ENCODE measurements at places on chromosomes 11 and 22.
A peak's percentile ranks its signal among the peaks of the same experiment; 100 is the strongest.

- DNase-seq = no peak
These were observed 45.5 kb upstream of the FTH1 start for GRCh38 chr11:62012832-62013461.

DNA sequence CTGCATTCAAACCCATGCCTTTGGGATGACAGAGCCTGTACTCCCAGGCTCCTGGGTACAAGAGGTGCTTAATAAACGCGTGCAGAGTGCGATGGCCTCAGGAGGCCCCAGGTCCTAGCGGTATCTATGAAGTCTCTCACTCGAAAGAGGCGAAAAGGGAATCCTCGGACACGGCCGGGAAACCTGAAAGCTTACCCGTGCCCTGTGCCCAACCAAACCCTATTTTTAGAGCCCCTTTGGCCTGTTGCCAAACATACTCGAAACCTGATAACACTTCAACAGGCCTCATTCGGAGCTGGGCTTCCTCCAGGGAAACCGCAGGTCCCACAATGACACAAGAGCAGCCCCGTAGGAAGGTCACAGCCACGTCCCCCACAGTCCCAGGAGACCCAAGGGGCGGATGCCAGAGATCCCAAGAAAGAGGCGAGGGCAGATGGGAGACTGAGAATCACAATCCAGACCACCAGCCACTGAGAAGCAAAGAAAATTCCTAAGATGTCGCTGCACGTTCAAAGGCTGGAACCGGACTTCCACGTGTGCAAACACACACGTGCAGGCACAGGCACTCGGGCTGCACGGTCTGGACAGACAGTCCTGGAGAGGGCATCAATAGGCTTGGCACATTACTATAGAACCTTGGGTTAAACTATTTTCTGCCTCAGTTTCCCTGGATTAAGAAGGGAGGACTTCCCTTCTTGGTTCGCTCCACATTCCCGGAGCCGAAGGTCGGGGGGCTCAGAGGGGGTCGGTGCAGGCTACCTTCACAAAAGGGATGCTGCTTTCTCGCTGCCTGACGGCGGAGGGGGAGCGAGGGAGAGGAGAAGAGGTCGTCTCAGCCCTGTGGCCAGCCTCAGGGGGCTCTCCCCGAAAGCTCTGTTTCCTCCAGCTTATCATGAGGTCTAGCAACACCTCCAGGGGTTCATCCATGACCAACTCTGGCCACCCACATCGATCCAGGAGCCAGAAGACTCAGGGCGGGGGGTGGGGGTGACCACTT lies 8.2 kb downstream of the PDGFB start:
- no peak for DNase-seq

DNA sequence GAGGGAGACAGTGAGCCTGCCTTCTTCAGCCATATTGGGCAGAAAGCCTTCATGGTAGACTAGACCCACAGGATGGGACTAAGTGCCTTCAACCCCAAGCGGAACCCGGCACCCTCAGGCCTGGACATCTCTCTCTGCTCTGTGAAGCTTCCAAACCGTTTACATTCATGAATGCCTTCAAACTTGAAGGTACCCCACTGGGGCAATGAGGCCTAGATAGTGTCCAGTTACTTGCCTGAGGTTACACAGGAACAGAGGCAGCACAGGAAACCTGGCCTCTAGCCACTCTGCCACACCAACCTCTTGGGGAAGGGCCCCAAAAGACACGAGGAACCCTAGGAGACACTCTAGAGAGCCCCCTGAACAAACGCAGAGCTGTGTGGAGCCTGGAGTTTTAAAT lies 14.5 kb upstream of the CYP2R1 start:
- no peak for DNase-seq

DNA sequence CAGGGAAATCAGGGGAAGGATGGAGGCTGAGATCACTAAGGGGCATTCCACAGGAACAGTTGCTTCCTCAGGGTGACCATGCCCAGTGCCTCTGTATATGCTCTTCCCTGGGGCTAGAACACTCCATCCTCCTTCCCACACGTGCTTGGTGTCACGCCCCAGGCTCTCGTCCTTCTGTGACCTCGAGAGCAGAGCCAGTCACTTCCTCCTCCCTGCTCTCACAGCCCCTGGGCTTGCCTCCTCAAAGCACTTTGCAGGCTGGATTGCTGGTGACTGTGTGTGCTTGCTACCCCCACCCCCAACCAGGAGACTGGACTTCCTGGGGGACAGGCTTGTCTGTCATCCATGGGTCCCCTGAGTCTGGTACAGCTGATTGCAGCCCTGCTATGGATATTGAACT lies 56.5 kb upstream of the AMPD3 start:
- no peak for DNase-seq

GRCh38 chr11:78030429-78031325 lies 7.6 kb upstream of the KCTD14 start:
- DNase-seq = peak; percentile 92

- DNase-seq = peak; percentile 82
These were observed 44.5 kb downstream of the FEZ1 start for GRCh38 chr11:125451400-125452124.

DNA sequence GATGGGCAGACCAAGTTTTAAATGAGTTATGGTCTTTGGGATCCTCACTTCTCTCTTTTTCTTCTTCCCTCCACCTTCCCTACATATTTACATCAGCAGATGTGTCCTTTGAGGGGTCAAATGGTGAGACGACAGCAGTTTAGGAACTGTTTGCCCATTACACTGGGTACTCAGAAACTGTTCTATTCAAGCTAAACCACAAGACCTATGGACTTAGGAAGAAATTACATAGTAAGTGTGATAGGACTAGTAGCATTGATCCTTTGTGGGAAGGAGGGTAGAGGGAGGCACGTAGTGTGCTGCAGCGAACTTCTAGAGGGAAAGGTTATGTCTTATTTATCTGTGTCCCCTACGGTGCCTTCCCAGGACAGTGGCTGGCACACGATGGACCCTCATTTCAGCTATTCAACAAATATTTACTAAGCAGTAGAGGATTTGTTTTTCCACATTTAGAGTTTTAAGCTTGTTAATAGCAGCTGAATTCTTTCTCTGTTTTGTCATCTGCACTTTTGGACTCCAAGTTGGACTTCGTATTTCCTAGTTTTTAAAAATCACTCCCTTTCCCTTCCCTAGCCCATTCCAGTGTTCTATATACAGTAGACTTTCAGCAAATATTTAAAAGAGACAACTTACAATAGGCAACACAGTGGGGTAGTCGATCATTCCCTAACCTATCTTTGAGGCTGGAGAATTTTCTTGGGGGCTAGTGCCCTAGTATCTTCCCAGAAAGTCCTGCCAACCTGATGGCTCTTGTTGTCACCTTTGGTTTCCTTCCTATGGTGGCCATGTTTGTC lies 13.9 kb downstream of the FZD4 start:
- DNase-seq = no peak

- no peak for DNase-seq
These were observed 24.3 kb upstream of the KCNQ1OT1 start for GRCh38 chr11:2724104-2724503.

- DNase-seq = no peak
These were observed 13.5 kb downstream of the TCF20 start for GRCh38 chr22:42256930-42257329.

GRCh38 chr11:3340025-3340424 lies 38.9 kb downstream of the ZNF195 start:
- no peak for DNase-seq

GRCh38 chr22:25497181-25497641 lies 67.3 kb upstream of the GRK3 start:
- DNase-seq = no peak

GRCh38 chr11:68792400-68792966 lies 41.2 kb upstream of the TESMIN start:
- DNase-seq = no peak

DNA sequence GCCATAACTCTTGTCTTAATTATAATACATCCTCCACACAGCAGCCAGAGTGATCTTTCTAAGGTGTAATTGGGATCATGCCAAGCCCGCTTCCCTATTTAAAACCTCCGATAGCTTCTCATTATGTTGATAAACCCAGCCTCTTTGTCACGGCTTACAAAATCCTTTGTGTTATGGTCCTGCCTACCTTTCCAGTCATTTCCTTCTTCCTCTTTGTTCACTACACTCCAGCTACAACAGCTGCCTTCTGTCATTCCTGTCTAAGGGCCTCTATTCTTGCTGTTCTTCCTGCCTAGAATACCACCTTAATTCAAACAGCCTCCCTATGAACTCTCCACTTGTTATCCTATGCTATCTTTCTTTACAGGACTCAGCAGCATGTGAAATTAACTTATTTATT lies 70.6 kb upstream of the CAPRIN1 start:
- DNase-seq = no peak

GRCh38 chr11:70128435-70128906 lies 50.4 kb downstream of the ANO1 start:
- DNase-seq = no peak

DNA sequence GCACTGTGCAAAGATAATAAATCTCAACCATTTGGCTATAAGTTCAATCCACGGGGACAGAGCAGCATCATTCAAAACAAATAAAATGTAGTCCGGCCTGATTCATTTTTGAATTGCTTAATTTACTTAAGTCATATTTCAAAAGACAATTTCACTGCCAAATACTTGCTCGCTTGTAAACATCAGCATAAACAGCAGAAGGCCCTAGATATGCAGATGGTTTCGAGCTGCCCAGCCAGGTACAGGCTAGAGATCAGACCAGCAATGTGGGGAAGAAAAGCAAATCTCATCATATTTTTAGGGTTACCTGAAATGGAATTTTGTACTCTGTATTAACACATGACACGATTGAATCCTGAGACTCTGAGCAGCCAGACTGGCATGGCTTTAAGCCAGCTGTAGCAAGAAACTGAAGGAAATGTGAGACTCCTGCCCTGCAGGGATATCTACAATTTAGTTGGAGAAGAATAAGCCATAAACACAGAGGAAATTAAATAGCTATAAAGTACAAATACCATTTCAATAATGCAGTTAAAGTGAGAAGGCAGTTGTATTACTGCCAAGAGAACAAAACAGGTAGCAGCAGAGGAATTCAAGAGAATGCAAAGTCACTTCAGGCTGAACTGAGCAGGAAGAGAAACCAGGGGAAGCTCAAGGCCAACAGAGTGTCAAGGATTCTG lies 440.3 kb downstream of the ETS1 start:
- no peak for DNase-seq

- DNase-seq = no peak
These were observed 4.6 kb upstream of the RANGAP1 start for GRCh38 chr22:41290262-41291221.

DNA sequence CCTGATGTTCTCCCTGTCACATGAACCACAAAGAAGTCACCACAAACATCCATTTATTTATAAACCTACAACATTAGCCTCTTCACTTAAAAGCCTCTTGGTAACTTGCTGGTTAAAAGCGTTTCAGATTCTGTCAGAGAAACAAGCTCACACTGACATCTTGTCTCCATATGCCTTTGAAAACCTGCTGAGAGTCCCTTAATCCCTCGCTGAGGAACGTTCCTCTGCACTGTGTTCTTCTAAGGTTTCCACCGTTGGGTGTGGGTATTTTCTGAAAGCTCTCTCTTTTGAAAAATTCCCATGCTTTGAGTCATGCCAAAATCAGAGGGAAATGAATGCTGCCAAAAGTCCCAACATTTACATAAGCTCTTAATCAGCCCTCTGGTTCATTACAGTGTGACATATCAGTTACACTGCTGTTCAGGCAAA lies 149.8 kb downstream of the CCDC34 start:
- DNase-seq = no peak

DNA sequence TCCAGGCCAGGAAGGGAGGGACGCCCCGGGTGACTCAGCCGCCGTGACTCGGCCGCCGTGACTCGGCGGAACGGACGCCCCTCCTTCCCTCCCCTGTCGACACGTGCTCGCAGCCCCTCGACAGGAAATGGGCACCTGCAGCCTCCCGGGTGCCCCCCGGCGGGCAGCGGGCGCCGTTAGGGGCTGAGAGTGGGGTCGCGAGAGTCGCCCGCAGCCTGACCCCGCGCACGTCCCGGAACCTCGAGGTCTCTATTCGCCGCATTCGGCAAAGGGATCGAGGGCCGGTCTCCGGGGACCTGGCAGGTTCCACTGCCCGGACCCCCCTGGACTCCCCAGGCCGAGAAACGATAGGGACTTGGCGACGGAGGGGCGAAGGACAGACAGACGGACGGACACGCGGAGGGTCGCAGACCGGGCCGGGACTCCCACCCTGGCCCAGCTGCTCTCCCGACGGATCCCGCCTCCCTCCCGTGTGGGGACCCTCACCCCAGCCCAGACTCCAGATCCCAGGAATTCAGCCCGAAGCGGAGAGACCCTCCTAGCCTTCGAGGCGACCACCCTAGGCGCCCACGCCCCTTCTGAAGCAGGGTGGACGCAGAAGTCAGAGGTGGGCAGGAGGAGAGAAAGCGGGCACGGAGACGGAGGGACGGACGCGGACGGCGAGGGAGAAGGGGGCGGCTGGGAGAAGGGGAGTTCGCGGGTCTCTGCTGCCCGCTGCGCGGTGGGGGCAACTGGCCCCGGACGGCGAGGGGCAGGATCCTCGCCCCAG lies 648 bp downstream of the FOSL1 start:
- no peak for DNase-seq

DNA sequence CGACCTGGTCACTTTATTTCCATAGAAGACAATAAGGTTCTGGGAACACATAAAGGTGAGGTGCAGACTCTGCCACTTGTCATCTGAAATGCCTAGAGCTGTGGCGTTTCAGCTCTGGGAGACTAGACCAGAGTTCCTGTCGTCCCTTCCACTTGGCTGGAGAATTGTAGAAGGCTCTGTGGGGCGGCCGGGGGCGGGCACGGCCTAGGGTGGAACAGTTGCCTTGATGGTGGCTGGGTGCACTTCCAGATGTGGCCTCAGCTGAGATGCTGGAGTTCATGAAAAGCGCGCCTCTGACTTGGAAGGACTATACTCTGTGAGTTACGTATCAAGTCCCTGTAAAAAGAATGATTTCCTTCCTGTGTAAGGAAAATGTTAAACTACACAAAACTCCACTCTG lies 16.8 kb downstream of the TRMU start:
- DNase-seq = no peak

DNA sequence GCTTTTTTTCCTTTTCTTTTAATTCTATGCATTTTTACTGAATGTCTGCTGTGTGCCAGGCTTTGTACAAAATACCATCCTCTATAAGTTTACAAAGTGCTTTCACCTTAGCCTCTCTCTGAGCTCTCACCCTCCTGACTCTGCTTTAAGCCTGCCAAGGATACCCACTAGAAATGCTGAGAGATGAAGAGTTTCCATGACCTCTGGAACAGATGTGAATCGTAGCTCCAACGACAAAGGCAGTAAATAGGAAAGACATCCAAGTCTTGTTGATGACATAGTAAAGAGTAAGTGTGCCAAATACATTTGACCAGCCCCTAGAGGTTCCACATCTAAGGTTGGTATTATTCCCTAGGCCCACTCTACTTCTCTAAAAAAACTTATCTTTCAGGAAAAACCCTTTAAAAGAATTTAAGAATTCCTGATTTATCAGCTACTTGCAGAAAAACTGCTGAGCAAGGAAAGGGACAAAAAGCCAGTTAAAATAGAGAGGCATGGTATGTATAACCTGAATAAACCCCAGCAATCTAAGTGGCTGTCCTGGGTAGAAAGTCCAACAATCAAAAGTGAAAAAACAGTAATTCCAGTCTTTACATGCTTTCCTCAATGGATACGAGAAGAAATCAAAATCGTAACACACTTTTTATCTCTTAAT lies 45.4 kb downstream of the GAB2 start:
- no peak for DNase-seq
